Ovary (tissue), 10 donors: ENCODE measurements at places on chromosomes 7 and 10. TPM values are rescaled to one million over a fixed set of nuclear protein-coding genes. Genes with fewer than 3 reads are reported as not detected.

NDUFB2 gene
- 120 TPM for total RNA-seq

DNA sequence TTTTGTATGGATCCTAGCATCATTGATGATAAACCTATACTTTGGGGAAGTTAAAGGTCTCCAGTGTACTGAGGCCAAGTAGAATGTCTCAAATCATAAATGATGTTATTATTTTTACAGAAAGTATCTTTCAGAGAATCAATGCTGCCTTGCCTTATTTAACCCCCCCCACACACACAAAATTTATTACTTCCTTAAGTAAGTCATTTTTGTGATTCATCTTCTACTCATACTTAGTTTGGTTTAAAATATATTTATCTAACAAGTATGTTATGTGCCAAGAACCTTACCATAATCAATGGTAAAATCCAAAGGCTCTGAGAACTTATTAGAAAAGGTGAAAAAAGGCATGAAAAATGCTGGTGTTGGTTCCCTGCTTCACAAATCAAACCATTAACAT, 18.8 kb upstream of the CLDN12 start:
- no peak overlapping the region for H3K4me3 ChIP-seq
- DNase-seq = no peak
- no peaks in the 10 kb centered on the region for H3K4me1 ChIP-seq
- no peak overlapping the region for H3K27ac ChIP-seq
- H3K36me3 ChIP-seq = no peaks in the 10 kb centered on the region

DNA sequence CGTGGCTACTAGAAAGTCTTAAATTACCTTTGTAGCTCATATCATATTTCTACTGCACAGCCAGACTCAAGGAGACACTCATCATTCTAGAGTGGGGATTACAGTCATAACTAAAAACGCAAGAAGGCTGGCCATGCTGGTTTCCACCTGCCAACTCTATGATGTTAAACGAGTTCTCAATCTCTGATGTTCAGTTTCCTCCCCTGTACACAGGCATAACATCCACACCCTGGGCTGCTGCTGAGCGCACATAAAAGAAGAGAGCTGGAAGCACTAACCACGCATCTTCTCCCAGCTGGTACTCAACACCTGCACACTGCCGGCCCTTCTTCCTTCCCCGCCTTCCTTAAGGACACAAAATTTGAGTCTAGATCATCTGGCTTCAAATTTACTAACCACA, 60.5 kb downstream of the SORBS1 start:
- H3K27me3 ChIP-seq = no peaks in the 10 kb centered on the region
- H3K4me3 ChIP-seq = no peak overlapping the region
- no peaks in the 10 kb centered on the region for H3K36me3 ChIP-seq
- DNase-seq = no peak

- no peak for DNase-seq
- peaks cover 4% of the 10 kb centered on the region for H3K4me1 ChIP-seq
- no peaks in the 10 kb centered on the region for H3K36me3 ChIP-seq
- no peak overlapping the region for H3K27ac ChIP-seq
- H3K4me3 ChIP-seq = no peak overlapping the region
Measured at GRCh38 chr10:63671317-63671937, 150.2 kb downstream of the REEP3 start.

GRCh38 chr7:69002416-69002815, 595.9 kb upstream of the AUTS2 start:
- H3K36me3 ChIP-seq = no peaks in the 10 kb centered on the region
- H3K27ac ChIP-seq = no peak overlapping the region
- H3K4me1 ChIP-seq = no peaks in the 10 kb centered on the region
- no peaks in the 10 kb centered on the region for H3K27me3 ChIP-seq
- no peak for DNase-seq
- H3K4me3 ChIP-seq = no peak overlapping the region

GRCh38 chr7:137903382-137904169, 56.8 kb upstream of the DGKI start:
- peak overlapping the region; percentile 22 for H3K27ac ChIP-seq
- H3K27me3 ChIP-seq = no peaks in the 10 kb centered on the region
- H3K4me1 ChIP-seq = no peaks in the 10 kb centered on the region
- peak; percentile 54 for DNase-seq
- H3K36me3 ChIP-seq = no peaks in the 10 kb centered on the region
